ENCODE measurements at places on chromosomes 2 and 18.

DNA sequence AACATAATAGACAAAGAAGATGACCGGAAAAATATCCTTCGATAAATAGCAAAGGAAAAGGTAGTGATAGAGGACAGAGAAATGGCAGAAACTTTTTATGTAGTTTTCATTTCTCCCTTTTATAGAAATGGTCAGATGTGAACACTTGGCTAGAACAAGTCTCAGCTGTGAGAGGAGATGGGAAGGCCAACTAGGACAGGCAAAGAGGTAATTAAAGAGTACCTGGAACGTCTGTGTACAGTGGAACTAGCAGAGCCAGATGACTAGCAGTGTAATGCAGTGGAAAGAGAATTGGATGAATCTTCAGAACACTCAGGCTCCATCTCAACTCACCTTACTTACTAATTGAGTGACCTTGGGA lies 69.2 kb downstream of the NABP1 start:
- DNase-seq: no peak

DNA sequence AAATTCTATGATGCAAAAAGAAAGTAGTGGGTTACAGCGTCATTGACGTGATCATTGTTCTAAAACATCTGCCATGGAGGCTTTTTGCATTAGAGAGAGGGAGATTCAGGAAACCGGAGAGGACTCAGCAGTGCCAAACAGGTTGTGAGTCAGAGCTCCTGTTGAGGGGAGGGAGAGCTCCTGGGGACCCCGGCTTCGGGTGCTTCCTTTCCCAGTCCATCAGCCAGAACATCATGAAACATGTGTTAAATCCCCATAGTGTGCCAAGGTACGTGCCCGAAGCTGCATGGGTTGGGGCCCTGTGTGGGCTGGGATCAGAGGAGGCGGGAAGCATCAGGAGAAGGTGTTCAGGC lies 791 bp upstream of the CYRIA start:
- peak; percentile 13 for DNase-seq

DNA sequence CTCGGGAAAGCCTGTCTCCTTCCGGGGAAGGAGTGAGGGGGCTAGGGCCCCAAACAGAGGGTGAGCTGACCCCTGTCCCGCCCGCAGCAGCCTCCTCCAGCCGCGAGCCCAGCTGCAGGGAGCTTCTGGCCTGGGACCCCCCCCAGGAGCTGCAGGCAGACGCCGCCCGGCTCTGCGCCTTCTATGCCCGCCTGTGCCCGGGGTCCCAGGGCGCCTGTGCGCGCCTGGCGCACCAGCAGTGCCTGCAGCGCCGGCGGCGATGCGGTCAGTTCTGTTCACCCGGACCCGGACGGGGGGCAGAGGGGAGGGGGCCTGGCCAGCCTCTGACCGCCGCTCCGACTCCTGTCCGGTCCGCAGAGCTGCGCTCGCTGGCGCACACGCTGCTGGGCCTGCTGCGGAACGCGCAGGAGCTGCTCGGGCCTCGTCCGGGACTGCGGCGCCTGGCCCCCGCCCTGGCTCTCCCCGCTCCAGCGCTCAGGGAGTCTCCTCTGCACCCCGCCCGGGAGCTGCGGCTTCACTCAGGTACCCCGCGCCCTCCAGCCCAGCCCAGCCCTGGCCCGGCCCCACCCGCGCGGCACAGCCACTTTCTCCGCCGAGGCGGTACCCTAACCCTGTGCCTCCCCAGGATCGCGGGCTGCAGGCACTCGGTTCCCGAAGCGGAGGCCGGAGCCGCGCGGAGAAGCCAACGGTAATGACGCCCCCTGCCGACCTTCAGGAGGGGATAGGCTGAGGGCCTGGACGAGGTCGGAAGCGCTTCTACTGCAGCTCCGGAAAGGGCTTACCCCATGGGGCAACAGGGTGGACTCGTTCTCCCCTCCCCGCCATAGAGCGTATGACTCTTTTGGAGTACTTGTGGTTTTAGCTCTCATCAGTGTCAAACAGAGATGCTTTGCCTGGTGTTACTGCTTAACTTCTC lies 2.0 kb upstream of the CHRND start:
- peak; percentile 31 for DNase-seq

DNA sequence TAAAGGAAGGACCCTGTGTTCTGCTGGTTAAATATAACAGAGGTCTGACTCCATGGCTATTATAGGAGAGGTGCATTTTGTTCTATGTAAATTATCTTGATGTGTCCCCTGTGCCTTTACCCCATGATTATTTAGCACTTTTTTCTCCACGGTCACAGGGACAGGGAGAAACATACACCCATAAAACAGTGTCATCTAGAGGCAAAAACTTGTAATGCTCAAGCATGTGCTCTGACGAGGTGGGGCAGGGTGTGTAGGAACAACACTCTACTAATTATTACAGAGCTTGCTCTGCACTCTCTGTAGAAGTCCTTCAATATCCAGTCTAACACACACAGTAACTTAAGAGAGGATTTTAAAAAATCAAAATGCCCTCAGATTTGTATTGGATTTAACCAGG lies 187.9 kb downstream of the NEDD4L start:
- no peak for DNase-seq

- DNase-seq: no peak
Measured at GRCh38 chr2:215274829-215275228, 37.0 kb upstream of the ATIC start.
